Activated CD4-positive, alpha-beta T cell treated with anti-CD3 and anti-CD28 coated beads, Interleukin-2, amount 10 ng/mL, durations not matched to agents 7 days and 5 days (primary cell): ENCODE measurements at places on chromosomes 3 and 15.

- DNase-seq, result no peak
Observed at GRCh38 chr15:47407692-47408091, 309.6 kb upstream of the SEMA6D start.

- DNase-seq, result no peak
Observed at GRCh38 chr15:77630956-77631744, 1.6 kb downstream of the LINGO1 start.

DNA sequence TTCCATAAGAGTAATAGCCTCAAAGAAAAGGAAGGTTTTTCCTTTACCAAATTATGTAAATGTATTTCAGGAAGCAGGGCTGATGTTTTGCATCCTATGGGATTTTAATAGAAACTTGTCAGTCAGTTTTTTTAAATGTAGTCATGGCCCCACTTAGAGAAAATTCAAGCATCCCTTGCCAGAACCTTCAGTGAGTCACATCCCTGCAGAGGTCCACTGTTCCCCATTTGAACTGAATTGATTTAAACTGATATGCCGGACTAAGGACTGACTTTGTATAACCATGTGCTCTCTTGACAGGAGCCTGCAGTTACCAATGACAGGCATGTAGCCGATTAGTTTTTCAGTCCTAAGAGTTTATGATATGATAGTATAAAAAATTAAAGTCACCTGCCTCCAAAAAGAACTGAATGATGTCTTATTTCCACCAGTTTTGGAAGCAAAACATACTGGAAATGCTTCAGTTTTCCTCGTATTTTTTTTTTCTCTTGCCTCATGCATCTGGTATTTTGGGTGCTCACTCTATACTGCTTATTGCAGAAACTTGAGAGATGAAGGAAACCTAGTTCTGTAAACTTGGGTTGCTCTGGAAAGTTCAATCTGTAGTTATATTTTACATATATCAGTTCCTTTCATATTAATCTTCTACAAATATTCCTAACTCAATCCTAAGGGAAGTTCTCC, 30.7 kb downstream of the LRTM1 start:
- no peak for DNase-seq

DNA sequence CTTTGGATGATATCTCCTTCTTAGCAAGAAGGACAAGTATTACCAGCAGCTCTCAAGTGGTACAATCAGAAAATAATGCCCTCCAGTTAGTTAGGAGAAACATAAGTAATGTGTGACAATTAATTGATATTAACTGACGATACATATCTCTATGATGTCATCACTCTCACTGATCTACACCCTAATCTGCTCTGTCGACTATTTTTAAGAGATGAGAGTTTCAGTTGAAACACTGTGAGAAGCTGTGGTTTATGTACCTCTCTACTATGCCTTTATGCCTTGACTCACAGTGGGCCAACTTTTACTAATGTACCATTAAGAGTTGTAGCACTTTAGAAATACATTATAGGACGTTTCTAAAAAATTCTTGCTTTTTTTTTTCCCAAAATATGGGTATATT, 8.6 kb downstream of the CEP152 start:
- no peak for DNase-seq

DNA sequence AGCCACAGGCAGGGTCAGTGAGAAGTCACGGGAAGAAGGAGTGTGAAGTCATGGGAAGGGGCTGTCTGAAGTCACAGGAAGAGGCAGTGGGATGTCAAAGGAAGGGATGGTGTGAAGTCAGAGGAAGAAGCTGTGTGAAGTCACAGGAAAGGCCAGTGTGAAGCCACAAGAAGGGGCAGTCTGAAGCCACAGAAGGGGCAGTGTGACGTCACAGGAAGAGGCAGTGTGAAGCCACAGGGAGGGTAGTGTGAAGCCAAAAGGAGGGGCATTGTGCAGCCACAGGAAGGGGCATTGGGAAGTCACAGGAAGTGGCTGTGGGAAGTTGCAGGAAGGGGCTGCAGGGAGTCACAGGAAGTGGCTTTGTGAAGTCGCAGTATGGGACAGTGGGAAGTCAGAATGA, 35.1 kb downstream of the GASK1A start:
- no peak for DNase-seq

- no peak for DNase-seq
Observed at GRCh38 chr15:75736256-75736655, 23.6 kb upstream of the CSPG4 start.

GRCh38 chr15:73483053-73483452, 40.1 kb downstream of the REC114 start:
- no peak for DNase-seq

DNA sequence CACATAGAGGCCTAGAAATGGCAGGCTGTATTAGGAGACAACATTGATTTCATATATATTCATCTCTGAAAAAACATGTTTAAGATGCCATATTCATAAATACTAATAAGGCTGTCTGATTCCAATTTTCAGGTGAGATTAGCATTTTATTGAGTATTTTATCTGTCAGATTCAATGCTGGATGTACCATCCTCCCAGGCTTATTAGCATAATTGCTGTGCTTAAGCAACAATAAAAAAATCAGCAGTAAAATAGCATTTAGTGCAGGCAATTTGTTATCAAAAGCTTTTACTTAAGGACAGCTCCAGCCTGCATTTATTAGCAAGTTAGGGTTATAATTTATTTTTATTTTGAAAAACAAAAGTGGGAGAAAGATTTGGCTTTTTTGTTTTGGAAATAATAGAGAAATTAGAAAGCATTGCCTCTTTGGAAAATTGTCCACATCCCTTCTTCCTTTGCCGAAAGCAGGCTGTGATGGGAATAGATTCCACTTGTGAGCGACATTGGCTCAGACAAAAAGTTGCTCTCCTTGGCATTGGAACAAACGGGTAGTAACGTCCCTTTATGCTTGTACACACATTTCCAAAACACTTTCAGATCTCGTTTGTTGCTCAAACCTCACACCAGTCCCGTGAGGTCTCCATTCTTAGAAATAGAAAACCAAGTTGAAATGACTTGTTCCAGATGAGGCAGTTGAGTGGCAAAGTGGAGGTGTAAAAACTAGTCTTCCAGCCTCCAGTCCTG, 134.0 kb downstream of the LPP start:
- no peak for DNase-seq

DNA sequence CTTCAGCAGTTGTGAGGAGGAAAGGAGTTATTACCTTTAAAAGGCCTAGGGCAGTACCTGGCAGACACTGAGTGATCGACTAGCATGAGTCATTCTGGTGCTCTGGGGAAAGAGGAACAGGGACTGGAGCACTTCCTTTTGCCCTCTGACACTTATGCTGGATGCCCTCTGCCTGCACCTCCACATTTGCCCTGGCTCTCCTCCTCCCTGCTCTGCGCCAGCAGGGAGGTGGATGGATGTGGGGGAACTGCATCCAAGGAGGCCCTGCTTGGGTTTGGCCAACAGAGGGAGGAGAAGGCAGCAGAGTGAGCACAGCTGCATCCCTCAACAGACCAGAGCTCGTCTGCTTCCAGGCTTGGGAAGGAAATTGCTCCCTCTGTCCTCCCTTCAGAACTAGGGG, 75.0 kb downstream of the SEMA5B start:
- DNase-seq, result no peak

- no peak for DNase-seq
Observed at GRCh38 chr3:73098873-73099272, 37.4 kb downstream of the EBLN2 start.

- no peak for DNase-seq
Observed at GRCh38 chr15:28967990-28968389, 82.2 kb downstream of the APBA2 start.

GRCh38 chr3:97838393-97838792, 16.6 kb downstream of the CRYBG3 start:
- DNase-seq, result no peak

GRCh38 chr15:60971732-60972131, 257.4 kb downstream of the RORA start:
- DNase-seq, result no peak

GRCh38 chr15:60840306-60840702, 361.4 kb upstream of the ICE2 start:
- no peak for DNase-seq

- DNase-seq, result no peak
Observed at GRCh38 chr15:57335293-57335715, 41.0 kb upstream of the CGNL1 start.

- peak; percentile 25 for DNase-seq
Observed at GRCh38 chr3:153290268-153291015, 128.4 kb downstream of the RAP2B start.

DNA sequence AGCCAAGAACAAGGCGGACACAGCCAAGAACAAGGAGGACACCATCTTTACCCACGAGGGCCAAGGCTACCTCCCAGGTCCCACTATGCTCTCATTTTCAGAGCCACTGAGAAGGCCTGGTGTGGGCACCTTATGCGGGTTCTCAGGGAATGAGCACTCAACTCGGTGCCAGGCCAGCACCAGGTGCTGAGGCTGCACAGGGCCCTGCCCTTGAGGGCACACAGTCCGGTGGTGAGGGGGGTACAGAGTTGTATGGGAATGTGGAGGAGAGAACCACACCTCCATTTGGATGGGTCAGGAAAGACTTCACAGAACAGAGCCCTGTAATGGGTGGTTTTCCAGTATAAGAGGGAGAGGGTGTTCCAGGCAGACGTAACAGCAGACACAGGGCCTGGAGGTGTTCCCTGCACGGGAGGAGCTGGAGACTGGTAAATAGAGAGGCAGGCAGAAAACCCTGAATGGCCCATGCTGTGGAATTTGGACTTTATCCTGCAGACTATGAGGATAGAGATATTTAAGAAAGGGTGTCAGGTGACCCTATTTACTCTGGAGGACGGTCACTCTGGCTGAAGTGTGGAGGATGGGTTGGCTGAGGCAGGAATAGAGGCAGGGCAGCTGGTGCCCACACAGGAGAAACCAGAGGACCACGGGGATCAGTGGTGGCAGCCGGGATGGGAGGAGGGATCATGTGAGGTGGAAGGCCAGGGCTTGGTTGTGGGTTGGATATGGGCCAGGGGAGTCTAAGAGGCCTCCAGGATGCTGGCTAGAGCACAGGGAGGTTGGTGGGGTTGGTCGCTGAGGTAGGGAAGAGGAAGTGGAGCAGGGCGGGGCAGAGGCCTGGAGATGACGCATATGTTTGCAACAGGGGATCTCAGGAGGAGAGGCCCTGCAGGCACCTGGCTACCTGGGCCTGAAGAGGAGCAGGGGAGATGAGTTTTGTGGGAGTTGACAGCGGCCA, 34.6 kb downstream of the CRABP1 start:
- peak; percentile 30 for DNase-seq

- no peak for DNase-seq
Observed at GRCh38 chr3:102189956-102190723, 244.7 kb upstream of the ZPLD1 start.
